ENCODE measurements at places on chromosomes 2 and 18.

DNA sequence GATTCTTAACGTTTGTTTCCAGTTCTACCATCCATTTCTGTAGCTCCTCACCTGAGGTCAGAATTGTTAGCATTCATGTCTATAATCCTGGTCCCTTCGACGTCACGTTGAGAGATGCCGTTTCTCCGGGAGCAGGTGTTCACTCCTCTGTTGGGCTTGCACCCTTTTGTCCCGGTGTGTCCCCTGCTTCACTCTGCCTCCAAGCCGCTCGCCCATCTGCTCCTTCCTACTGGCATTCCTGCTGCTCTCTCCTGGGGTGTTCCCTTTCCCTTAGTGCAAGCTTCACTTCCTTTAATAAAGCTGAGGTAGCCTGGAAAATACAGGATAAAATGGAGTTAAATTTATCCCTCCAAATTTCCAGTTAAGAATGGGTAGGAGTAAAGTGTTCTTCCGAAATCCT, 61.9 kb upstream of the CABYR start:
- no peak for DNase-seq

DNA sequence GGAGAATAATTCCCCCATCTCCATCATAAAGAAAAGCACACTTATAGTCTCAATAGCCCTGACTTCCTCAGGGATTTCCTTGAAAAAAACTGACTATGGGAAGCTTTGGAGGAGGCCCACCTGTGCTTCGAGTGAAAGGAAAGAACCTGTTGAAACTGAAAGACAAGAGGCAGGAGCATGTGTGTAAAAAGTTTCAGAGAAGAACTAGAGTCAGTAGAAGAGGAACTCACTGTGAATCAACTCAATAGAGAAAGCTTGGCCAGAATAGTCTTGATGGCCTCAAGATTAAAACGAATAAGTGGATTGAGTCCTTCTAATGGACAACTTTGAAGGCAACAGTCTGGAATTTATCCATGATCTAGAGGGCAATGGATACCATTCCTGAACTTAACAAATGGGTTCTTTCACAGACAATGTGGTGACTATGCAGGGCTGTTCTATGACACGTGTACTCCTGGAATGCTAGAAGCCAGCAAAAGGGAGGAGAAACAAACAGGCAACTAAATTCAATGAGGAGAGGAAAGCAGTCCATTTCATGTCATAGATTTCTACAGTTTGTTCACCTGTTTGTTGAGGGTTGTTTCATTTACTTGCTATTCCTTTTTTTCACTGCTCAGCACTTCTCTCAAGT, 442.3 kb downstream of the GRB14 start:
- peak; percentile 69 for DNase-seq

GRCh38 chr2:139439100-139439499, 658.9 kb upstream of the NXPH2 start:
- DNase-seq: no peak

DNA sequence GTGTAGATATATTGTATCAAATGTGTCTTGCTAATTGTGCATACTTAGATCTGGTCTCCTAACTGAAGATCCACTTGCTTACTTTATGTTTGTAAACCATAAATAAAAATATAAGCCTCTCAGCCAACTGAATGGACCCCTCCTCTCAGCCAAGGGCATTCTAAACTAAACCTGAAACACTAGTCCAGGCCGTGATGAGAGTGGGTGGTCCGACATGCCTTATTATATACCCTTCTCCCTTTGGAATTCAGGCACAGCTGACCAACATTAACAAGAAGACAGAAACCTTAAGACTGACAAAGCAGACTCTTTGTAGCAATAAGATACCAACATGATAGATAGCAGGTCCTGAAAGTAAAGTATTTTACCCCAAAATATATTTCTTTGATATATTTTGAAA, 64.3 kb upstream of the PLA2R1 start:
- DNase-seq: no peak

DNA sequence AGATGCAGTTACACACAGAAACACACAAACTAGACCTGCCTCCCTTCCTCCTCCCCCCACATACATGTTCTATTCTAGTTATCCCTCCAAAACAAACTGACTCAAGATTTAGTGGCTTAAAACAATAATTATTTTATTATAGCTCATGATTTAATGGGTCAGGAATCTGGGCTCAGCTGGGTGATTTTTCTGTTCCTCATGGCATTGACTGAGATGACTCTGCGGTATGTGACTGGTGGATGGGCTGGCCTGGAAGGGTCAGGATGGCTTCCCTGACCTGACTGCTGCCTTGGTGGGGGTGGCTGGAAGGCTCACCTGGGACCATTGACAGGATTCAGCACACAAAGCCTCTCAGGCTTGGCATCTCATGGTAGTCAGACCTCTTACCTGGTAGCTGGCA, 33.7 kb upstream of the NTSR2 start:
- DNase-seq: peak; percentile 84

DNA sequence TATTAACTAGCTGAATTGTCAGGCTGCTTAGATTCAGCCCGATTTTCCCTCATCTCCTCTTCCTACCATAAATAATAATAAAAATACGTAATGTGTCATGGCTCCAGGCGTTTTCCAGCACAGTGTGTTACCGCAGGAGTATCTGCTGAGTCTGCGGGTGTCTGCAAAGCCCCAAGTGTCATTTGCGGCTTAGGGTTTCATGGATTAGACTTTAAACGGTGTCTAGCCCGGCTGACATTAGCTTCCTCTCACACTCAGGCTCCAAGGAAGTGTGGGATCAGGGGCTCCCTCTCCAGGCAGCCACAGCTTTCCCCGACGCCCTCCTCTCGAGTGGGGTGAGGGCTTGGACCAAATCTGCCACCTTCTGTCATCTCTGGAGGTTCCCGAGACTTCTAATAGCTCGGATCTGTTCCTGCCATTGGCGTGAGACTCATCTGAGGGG, 14.1 kb upstream of the HOXD1 start:
- no peak for DNase-seq

GRCh38 chr18:39345321-39345720, 1779.7 kb upstream of the CELF4 start:
- no peak for DNase-seq

GRCh38 chr2:224085811-224086210, 46.7 kb upstream of the SERPINE2 start:
- no peak for DNase-seq

DNA sequence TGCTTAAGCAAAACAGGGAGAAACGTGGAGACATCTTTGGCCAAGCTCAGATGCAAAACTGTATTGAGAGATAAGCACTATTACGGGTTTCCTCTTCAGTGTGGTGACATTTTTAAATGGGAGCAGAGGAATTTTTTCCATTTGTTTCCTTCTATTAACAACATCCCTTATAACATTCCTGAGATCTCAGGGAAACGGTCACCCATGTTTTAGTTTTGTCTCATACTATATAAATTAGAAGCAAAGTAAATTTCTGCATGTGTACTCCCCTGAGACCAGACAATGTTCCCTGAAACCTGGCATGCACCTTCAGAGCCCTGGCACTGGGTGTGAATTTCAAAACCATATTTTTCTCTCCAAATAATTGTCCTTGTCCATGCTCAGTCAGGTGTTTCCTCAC, 57.6 kb upstream of the RNF152 start:
- DNase-seq: peak; percentile 38

DNA sequence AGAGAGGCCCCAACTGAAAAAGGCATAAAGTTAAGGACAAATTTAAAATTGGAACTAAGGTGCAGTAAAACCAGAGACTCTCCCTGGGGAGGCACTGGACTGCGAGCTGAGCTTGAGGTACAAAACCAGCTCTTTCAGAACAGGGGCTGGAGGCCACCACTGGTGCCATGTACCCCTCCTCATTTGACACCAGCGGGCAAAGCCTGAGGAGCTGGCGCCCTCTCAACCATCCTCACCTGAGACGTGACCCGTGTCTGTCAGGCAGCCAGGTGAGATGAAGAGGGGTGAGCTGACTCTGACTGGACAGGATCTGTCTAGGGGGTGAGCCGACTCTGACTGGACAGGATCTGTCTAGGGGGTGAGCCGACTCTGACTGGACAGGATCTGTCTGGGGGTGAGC, 68.5 kb downstream of the TMEM18 start:
- DNase-seq: no peak

DNA sequence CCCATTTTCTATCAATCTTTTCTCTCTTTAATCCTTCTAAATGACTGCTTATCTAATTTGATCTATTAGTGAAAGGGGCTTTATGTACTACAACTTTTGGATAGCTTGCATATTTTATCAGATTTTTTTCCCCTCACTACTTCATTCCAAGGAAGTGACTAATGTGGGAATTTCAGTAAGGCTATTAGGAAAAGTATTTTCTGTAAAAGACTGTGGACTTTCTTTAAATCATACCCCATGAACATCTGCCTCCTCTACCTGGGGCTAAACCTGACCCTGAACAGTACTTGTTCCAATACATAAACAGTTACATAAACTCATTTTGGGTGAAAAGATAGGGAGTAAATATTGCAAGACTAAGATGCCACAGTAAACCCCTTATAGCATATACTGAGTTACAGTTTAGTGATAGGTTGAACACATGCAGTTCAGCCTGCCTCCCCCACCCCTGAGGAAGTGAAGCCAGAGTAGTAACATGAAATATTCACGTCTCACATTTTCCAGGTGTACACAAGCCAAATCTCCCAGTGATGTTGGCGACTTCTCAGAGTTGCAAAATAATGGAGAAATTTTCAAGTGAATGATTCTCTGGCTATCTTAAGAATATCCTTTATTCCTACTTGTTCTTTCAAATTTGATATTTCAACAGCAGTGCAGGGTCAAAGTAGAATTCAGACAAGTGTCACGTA, 590.9 kb upstream of the ZEB2 start:
- DNase-seq: peak; percentile 87

DNA sequence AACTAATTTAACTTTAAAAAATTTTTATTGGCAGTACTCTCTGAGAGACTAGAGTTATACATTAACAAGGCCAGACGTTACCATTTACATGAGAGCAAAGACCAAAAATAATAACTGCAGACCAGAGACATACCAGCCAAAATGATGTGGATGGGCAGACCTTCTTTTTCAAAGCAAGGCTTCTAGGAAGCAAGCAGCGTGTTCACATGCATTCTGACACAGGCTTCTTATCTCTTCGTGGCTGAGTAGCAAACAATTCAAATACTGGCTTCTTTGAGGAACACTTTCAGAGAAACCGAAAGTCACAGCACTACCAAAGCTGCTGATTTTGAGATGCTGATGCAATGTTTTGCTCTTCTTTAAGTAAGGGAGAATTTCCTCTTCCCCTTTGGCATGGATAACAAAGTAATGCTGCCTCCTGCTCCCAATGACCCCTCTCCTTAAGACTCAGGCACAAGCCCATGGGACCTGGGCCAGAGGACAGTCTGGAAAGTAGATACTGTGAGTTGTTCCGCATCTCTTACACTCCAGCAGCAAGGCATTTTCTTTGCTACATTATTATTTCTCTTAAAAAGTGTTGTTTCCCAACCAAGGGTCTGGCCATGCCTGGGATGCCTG, 181.9 kb downstream of the MREG start:
- peak; percentile 67 for DNase-seq

- DNase-seq: no peak
Observed at GRCh38 chr2:170905864-170906263, 23.2 kb upstream of the GORASP2 start.

DNA sequence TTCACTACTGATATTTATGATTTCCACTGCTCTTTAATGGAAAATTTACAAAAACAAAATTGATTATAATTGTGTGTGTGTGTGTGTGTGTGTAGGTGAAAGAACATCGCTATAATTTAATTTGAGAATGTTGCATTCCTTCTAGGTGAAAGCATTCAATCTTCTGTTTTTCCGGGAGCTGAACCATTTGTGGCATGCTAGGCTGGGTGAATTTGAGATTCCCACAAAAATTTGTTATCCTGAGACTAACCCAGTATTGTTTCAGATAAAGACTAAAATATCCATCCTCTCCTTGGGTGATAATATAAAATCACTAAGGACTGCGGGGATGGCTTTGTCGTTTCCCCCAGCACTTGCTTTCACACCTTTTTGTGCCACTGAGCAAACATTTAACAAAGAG, 911.2 kb upstream of the PIK3C3 start:
- DNase-seq: no peak

DNA sequence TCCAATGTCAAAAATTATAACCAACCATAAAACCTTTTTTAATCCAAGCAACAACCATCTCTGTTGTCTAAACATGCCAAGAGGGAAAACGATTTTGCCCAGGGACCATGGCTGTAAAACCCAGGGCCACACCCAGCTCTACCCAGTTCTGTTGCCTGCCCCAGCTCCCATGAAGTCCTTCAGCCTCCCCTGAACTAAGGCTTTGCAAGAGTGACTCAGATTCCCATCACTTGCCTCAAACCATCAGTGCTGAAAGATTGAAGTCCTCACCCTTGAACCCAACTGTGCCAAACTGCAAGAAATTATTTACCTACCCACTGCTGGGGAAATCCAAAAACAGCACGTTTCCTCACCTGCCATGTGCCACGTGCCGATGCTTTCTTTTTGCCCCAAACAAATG, 102.5 kb downstream of the TFCP2L1 start:
- DNase-seq: no peak

- DNase-seq: no peak
Observed at GRCh38 chr2:102335871-102336366, 19.7 kb upstream of the IL18R1 start.

GRCh38 chr2:30770816-30771576, 36.2 kb downstream of the CAPN13 start:
- DNase-seq: no peak

DNA sequence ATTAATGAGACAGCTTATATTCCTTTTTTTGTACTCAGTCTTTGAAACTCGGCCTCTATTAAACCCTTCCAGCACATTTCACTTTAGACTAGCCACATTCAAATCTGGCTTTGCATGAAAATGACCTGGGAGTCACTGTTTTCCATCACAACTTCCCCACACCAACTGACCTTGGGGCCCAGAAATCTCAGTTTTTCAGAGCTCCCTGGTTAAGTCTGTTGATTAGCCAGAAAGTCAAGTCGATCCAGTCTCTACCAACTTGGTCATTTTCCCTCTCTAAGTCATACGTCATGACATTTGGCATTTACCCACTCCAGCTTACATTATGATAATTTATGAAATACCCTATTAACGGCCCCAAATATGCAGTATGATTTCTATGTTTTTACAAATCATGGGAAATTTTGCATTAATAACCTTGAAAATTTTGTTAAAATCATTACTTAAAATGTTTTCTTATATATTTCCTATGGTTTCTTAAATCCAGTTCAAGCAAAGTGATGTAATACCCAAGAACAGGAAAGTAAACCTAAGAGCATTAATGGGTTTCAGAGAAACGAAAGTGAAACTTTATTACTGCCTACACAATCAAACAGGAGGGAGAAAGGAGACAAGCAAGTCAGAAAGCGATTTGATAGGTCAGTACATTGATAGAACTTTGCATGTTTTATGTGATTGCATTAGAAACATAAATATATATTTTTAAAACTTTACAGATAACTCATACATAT, 77.1 kb downstream of the SPATS2L start:
- DNase-seq: peak; percentile 43

DNA sequence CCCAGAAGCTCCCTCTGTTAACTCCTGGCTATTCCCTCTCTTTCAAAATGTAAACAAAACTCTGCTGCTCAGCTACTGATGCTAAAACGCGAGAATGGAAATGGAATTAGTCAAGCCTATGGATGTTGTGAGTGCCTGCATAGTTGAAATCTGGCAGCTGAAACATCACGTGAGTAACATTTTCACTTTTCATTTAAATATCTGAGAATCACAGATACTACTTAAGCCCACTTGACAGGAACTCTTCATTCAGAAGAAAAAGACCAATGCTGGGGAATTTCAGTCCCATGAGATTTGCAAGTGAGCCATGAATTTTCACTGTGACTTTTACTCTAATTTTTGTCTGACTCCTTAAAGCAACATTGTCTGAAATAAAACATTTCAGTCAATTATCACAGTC, 215.3 kb upstream of the SESTD1 start:
- DNase-seq: peak; percentile 35
